ENCODE measurements at places on chromosomes 4 and X. TPM values are rescaled to one million over a fixed set of nuclear protein-coding genes. Genes with fewer than 3 reads are reported as not detected.

Gene PAGE5
- total RNA-seq, result not detected

Gene NPY2R
- 0.09 TPM for total RNA-seq

Gene FGB
- not detected for total RNA-seq

Gene TLR10
- not detected for total RNA-seq

Gene NRK
- total RNA-seq, result 1.4 TPM

Gene PPEF2
- not detected for total RNA-seq

Gene FAM53A
- total RNA-seq, result 2.4 TPM

Gene GPR119
- not detected for total RNA-seq

Gene NDST3
- total RNA-seq, result 0.70 TPM

Gene ERAS
- not detected for total RNA-seq

Gene CD38
- total RNA-seq, result 0.07 TPM

Gene PAGE1
- not detected for total RNA-seq

Gene PDCL2
- total RNA-seq, result not detected

Gene SLC49A3
- total RNA-seq, result 6.9 TPM

Gene FAM47A
- not detected for total RNA-seq

Gene SYTL5
- 0.15 TPM for total RNA-seq

Gene HPRT1
- 39.2 TPM for total RNA-seq

Gene CHST7
- 17.1 TPM for total RNA-seq

Gene CTSO
- total RNA-seq, result 0.81 TPM

Gene BMX
- total RNA-seq, result not detected

Gene UGT2B11
- total RNA-seq, result not detected

Gene RNF150
- 3.7 TPM for total RNA-seq

Gene PDE6B
- 10.2 TPM for total RNA-seq

Gene FGD1
- 19.2 TPM for total RNA-seq

Gene PDLIM3
- 12.0 TPM for total RNA-seq

Gene SLC16A2
- 17.1 TPM for total RNA-seq

Gene GABRE
- total RNA-seq, result 1.4 TPM

Gene AADAT
- total RNA-seq, result 14.6 TPM

Gene PABPC5
- total RNA-seq, result 3.0 TPM

Gene AFM
- total RNA-seq, result not detected

Gene KIAA1210
- total RNA-seq, result not detected

Gene DUX4
- not detected for total RNA-seq

Gene PLK4
- 40.2 TPM for total RNA-seq

Gene FHIP1A
- 28.2 TPM for total RNA-seq

Gene ADRA2C
- total RNA-seq, result 8.6 TPM

Gene VGLL1
- total RNA-seq, result not detected

Measured in H9 (cell line).